ENCODE measurements at places on chromosomes 1 and 21. TPM values are rescaled to one million over a fixed set of nuclear protein-coding genes. Genes with fewer than 3 reads are reported as not detected.

ATP1B1 gene
- total RNA-seq, result 172 TPM

GRCh38 chr1:150484861-150485260 lies 2.4 kb upstream of the TARS2 start:
- no peak for DNase-seq

DNA sequence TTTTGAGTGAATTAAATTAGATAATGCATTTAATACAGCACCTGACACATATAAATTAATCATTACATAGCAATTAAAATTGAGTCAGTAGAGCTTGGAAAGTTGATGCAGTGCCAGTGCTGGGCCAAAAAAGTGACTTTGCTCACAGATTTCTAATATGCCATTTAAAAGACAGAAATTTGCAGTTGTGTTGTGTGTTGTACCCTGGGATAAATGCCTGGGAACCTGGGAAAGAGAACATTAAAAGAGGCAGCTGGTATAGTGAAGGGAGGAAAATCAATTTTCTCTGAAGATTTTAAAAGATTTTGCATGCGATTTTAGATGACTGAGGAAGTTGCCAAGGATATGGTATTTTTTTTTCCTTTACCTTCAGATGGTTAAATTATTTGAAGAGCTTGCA lies 10.9 kb upstream of the CFH start:
- DNase-seq, result no peak

DNA sequence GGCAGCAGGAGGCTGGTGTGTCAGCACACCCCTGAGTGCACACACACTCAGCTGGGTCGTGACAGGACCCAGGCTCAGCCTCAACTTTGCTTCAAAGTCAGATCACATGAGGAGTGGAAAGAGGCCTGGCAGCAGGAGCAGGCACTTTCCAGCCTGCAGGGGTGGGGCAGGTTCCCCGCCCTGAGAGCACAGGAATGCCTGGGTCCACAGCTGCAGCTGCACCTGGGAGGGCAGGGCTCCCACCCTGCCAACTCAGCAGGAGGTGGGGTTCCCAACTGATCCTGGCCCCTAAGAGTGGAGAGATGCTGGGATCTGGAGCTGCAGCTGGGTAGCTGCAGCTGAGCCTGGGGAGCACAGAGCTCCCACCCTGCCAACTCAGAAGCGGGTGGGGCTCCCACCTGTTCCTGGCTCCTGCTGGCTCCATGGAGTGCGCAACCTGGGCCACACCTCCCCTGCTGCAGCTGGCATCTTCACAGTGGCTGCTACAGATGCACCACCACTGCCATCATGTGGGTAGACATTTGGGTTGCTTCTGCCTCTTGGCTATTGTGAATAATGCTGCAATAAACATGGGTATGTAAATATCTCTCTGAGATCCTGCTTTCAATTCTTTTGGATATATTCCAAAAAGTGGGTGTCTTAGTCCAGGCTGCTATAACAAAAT lies 415.4 kb downstream of the TTLL7 start:
- no peak for DNase-seq
